ENCODE measurements at places on chromosomes 16 and 17.
A peak's percentile ranks its signal among the peaks of the same experiment; 100 is the strongest.

DNA sequence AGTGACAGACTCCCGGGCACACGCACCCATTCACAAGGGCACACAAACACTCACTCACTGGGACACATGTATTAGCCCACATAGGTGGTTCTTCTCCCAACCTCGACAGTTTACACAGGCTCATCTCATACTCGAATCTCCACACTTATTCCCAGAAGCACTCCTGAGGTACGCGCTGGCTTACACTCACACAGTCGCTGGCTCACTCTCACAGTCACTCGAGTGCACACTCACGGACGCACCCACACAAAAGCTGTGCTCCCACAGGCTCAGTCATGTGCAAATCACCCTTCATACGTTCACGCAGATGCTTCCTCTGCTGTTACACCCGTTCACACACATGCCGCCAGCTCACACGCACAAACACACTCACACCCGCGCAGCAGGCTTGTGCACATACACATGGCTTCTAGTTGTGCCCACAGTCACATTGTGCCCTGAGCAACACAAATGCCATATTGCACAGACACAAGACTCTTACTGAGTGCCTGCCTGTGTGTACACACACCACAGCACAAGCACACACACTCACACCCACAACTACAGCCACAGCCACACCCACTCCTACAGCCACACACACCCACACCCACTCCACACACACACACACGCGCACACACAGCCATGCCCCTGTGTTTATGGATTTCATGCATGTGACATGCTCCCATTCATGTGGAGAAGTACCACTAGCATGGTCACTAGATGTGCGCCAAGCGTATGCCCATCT is 8.4 kb upstream of the PRR29 start:
- no peak for DNase-seq

DNA sequence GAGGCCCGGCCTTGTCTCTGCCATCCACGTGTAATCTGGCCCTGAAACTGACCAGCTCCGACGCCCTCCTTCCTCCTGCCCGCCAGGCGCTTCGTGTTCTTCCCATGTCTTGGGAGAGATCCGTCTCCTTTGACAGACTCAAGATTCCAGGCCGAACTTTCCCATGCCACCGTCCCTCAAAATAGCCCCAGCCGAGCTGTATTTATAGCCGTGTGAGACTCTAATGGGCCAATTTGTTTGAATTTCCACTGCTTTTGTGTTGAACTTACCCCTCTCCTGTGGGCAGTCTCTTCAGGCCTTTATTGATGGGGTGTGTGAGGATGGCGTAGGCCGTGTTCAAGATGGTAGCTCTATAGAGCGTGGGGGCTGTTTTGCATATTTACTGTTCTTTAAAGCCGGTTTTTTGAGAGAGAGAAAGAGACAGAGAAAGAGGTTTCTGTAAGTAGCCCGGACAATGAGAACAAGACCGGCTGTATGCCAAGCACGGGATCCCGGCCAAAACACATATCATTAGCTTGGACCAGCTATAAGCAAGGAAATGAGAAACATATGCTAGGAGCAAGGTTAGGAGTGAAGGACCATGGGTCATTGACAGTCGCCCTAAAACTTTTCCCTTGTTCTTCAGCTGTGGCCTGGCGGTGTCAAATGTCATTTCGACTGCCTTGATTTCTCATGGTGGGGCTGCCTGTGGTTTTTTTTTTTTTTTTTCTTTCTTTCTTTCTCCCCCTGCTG is 124.5 kb upstream of the ZFHX3 start:
- peak; percentile 76 for DNase-seq

GRCh38 chr16:50548909-50549560 is 839 bp downstream of the NKD1 start:
- DNase-seq: no peak

- no peak for DNase-seq
Observed at GRCh38 chr16:57537581-57538234, 1.3 kb upstream of the CCDC102A start.

DNA sequence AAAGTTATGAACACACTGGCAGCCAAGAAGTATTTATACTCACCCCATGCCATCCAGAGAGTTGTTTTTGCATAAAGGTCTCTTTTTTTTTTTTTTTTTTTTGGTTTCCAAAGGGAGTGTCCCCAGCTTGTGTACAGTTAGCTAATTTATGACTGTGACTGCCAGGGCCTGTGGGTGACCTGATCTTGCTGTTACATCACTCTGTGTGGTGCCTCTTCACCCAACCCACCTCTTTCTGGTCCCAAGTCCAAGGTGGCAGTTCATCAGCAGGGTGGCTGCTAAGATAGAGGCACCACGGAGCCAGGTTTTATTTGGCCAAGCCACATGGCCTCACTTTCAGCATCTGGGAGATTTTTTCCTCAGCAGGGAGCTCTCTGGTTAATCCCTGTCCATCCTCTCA is at the start of gene NOS2:
Gene NOS2 (minus strand): TSS at position 8 of the 400 bp plus-strand sequence. CDS start 1,720 bp downstream, outside the sequence.
- DNase-seq: no peak

DNA sequence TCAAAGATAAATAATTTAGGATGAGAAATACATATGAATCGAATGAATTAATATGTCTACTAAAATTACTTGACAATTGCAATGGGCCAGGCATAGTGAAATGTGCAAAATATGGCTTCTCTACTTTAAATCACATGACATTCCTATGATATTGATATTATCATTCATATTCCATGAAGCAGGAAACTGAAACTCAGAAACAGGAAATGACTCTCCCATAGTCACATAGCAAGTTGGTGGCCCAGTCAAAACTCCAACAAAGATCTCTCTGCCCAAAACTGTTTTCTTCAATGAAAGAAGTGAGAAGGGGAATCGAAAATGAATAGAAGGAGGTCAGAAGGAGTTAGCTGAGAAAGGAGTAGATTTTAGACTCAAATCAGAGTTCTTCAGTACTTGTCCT is 272.2 kb downstream of the CDH8 start:
- no peak for DNase-seq

DNA sequence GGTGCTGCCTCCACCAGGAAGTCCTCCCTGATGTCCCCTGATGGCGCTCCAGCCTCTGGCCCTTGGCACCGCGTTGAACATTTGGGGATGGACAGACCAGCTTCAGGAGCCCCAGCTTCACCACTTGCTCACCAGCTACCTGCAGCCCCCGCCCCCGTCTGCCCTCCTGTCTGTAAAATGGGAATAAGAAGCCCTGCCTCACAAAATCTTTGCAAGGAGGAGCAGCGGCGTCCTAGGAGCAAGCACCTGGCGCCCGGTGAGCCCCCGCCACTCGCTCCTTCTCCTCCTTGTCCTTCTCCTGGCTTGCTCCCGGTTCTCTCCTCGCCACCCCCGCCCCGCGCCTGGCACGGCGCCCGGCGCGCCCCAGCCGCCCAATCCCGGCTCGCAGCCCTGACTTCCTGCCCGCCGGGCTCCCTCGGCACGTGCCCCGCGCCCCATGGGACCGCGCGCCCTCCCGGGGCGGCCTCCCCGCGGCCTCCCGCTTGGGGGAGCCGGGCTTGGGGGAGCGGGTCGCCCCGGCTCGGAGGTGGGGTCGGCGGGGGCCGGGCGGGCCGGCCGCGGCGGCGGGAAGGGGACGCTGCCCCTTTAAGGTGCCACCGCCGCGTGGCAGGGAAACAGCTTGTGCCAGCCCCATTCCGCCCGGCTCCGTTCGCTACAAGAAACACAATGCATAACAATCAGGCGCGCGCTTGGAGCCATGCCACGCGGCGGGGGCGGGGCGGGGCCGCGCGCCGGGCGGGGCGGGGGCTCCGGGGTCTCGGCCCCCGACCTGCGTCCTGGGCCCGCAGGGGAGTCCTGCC is 9.1 kb upstream of the PPP1R1B start:
- DNase-seq: no peak

GRCh38 chr16:66988197-66988788 is at the start of gene CES4A:
TSS of gene CES4A (plus strand) at chr16:66988589. CDS start at chr16:66988773, 184 bp downstream.
- no peak for DNase-seq
